Activated naive CD4-positive, alpha-beta T cell treated with anti-CD3 and anti-CD28 coated beads for 36 hours (primary cell): ENCODE measurements at places on chromosomes 5 and 9.

- DNase-seq: no peak
These were observed 47.7 kb upstream of the TMC1 start for GRCh38 chr9:72473474-72474261.

DNA sequence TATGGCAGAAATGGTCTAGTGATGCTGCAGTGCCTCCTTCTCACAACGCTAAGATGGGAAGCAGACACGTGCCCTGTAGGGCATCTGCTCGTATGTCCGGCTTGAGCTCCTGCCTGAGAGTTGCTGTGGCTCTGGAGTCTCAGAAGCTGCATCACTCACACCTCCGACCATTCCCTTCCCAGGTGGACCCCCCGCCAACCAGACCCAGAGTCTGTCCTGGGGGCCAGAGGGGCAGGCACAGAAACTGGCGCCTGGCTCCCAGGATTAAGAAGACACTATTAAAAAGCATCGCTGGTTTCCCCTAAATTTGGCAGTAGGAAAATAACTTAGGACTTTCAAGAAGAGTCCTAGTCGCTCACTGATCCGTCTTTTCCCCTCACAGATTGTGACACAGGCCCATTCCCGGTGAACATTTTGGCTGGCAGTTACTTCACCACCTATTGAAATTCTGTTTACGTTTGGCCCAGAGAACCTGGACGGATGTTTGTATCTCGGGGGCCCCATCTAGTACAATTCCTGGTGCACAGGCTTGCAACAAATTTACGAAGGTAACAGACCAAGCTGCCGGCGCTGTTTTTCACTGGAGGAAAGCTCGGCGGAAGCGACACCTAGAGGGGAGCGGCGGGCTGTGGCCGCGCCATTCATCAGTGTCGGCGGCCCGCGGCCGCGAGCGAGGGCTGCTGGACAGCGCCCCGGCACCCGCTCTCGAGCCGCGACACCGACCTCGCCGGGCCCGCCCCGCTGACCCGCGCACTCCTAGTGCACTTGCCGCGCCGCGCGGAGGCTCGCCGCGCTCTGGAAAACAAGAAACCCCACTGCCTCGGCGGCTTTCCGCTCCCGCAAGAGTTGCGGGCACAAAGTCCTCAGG, 1.6 kb downstream of the FSTL4 start:
- peak; percentile 69 for DNase-seq

- no peak for DNase-seq
These were observed 88.7 kb upstream of the LRRTM2 start for GRCh38 chr5:138963763-138964371.

GRCh38 chr9:1978941-1979340, 36.2 kb upstream of the SMARCA2 start:
- no peak for DNase-seq

DNA sequence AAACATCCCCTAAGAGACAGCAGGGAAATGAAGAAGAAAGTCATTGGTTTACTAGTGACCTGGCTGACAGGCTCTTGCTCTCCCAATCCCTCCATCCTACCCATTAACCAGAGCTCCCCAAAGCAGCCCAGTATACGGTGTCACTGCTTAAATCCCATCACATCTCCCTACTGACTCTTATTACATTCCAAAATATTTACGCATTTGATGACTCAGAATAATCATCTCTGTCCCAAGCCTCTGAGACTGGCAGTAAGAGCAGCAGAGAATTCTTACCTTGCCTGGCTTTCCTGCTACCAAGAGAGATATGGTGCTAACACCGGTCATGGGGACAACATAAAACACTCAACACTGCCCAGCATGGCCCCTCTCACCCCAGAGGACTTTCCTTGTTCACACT, 20.2 kb upstream of the WHRN start:
- DNase-seq: no peak

- no peak for DNase-seq
These were observed 36.2 kb upstream of the TTC1 start for GRCh38 chr5:159972538-159973362.

DNA sequence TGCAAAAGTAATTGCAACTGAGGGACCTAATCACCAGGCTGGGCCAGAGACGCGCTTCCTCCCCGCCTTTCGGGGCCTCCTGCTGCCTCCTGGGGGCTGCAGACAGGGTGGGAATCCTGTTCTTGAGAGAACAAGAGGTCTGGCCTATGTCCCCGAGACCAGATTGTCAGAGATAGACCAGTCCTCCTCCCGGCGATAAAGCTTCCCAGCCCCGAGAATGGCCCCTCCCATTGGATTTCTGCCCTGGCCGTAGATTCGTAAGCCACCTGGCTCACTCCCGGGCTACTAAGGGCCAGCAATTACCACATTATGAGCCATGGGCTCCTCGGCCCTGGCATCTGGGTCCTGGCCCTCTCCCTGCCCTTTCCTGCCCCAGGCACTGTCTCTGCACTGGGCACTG, 70.4 kb downstream of the HRH2 start:
- no peak for DNase-seq

DNA sequence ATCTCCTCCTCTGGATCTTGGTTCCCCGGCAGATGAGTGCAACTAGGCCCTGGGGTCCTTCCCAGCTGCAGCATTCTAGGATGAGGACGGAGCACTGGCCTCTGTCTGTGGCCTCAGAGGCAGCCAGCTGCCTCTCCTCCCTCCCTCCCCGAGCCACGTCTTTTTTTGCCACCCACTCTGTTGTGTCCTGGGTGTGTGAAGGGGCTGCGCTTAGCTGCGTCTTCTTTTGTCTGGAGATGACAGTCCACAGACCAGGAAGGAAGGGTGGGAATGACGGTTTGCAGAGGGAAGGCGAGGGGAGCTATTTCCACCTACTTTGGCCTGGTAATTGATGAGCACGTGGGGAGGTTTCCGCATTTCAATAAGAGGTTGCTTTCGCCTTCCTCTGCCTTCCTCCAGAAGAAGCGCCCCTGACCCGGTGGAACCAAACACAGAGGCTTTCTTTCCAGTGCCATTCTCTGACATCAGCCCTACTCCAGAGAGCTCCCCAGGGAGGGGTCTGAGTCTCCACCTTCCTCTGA, 34.5 kb upstream of the GABRP start:
- no peak for DNase-seq

- no peak for DNase-seq
These were observed 41.3 kb downstream of the ZNF366 start for GRCh38 chr5:72465601-72466563.

GRCh38 chr9:132011309-132011708, 68.4 kb downstream of the MED27 start:
- DNase-seq: no peak

- no peak for DNase-seq
These were observed 44.4 kb downstream of the RXRA start for GRCh38 chr9:134370638-134371037.

GRCh38 chr5:96001262-96001661, 39.6 kb upstream of the ELL2 start:
- no peak for DNase-seq
